Activated naive CD8-positive, alpha-beta T cell treated with anti-CD3 and anti-CD28 coated beads, Interleukin-2, amount 10 ng/mL, durations not matched to agents 7 days and 5 days (primary cell): ENCODE measurements at places on chromosomes 4 and X.

- DNase-seq = no peak
- no peak overlapping the region for H3K4me3 ChIP-seq
- peaks cover 5% of the 10 kb centered on the region for H3K27me3 ChIP-seq
- no peak overlapping the region for H3K27ac ChIP-seq
- H3K36me3 ChIP-seq = peaks cover 2% of the 10 kb centered on the region
Measured at GRCh38 chr4:165175879-165176278, 31.5 kb upstream of the KLHL2 start.

- no peaks in the 10 kb centered on the region for H3K4me1 ChIP-seq
- H3K4me3 ChIP-seq = no peak overlapping the region
- H3K27me3 ChIP-seq = no peaks in the 10 kb centered on the region
- no peak overlapping the region for H3K27ac ChIP-seq
- no peak for DNase-seq
Measured at GRCh38 chr4:130545596-130545995, 1449.6 kb downstream of the C4orf33 start.

- no peak for DNase-seq
- H3K36me3 ChIP-seq = peaks cover 7% of the 10 kb centered on the region
- H3K27ac ChIP-seq = no peak overlapping the region
- peaks cover 70% of the 10 kb centered on the region for H3K4me1 ChIP-seq
Measured at GRCh38 chrX:136622568-136622967, 25.4 kb upstream of the CD40LG start.

GRCh38 chr4:187294861-187295260 is 571.2 kb upstream of the FAT1 start:
- no peaks in the 10 kb centered on the region for H3K27me3 ChIP-seq
- H3K27ac ChIP-seq = no peak overlapping the region
- DNase-seq = no peak
- no peak overlapping the region for H3K4me3 ChIP-seq
- no peaks in the 10 kb centered on the region for H3K4me1 ChIP-seq

DNA sequence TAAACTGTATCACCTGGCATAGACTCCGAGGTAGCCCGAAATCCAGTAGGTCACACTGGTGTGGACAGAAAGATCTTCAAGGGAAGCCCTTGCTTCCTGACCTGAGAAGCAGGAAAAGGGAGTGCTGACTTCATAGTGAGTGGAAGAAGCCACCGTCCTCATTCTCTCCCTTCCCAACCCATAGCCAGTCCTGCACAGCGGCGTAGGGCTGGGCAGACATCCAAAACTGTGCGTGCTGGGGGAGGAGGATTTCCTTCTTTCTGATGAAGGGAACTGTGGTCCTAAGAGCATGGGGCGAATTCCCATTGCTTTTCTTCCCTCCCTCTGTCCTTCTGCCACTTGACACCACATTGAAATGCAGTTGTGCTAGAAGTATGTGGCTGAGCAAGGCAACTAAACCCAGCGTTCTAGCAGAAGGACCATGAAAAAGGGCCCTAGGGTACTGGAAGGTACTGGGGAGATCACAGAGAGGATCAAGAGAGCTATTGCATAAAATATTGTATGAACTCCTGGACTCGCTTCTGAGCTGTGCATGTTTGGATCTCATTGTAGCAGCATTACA is 66.9 kb downstream of the STOX2 start:
- peaks cover 19% of the 10 kb centered on the region for H3K27me3 ChIP-seq
- H3K27ac ChIP-seq = no peak overlapping the region
- no peaks in the 10 kb centered on the region for H3K36me3 ChIP-seq
- no peak for DNase-seq
- no peak overlapping the region for H3K4me3 ChIP-seq

- H3K4me3 ChIP-seq = no peak overlapping the region
- H3K36me3 ChIP-seq = no peaks in the 10 kb centered on the region
- no peaks in the 10 kb centered on the region for H3K4me1 ChIP-seq
- no peak for DNase-seq
- H3K27ac ChIP-seq = no peak overlapping the region
Measured at GRCh38 chr4:96145601-96146000, 305.7 kb downstream of the PDHA2 start.
